ENCODE measurements at places on chromosomes 2 and 18.

GRCh38 chr18:47531717-47532116 is 280.3 kb upstream of the SKOR2 start:
- no peak for DNase-seq

DNA sequence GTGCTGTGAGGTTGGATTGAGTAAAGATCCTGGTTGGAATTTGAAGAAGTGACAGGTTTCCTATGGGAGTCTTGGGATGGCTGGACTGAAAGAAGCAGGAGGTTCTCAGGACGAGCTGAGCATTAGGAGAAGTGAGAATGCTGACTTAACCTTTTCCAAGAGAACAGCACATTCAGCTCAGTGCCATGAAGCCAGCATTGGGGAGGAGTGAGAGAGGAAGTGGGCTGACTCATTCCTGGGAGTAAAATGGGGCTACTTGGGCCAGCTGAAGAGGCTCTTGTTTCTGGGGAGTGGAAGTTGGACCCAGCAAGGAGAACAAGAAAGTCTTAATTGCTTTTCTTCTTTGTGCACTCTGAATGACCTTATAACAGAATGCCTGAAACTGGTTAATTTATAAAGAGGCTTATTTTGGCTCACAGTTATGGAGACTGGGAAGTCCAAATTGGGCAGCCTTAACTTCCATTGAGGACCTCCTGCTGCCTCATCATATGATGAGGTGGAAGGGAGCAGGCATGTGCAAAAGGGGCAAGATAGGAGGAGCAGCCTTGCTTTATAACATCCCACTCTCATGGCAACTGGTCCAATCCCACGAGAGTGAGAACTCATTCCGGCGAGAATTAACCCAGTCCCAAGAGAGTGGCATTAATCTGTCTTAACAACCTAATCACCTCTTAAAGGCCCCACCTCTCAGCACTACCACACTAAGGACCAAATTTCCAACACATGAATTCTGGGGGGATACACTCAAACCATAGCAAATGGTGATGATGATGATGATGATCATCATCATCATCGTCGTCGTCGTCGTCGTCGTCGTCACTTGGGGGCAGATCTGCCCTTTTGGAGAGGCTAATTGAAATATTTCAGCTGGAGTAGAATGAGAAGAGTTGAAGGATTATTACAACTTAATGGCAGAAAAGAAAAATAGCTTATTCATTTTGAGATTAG is 26.1 kb downstream of the DGUOK start:
- no peak for DNase-seq

GRCh38 chr2:184472481-184472880 is 125.8 kb upstream of the ZNF804A start:
- no peak for DNase-seq

DNA sequence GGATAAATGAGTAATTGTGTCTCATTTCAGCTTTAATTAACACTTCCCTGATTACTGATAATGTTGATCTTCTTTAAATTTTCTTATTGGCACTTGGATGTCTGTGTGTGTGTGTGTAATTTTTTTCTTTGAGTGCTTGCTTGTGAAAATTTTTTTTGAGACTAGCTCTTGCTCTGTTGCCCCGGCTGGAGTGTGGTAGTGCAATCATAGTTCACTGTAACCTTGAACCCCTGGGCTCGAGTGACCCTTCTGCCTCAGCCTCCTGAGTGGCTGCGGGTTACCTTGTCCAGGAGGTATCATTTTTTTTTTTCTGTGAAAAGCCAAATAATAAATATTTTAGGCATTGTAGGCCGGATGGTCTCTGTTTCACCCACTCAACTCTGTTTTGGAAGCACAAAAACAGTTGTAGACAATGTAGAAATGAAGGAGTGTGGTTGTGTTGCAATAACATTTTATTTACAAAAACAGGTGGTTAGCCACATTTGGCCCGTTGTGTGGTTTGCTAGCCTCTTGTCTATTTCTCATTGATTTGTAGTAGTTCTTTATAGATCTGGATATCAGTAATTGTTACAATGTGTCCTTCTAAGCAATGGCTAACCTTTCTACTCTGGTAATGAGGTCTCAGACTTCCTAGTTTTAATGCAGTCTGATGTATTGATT is 7.9 kb downstream of the IL1RL2 start:
- DNase-seq, result no peak

DNA sequence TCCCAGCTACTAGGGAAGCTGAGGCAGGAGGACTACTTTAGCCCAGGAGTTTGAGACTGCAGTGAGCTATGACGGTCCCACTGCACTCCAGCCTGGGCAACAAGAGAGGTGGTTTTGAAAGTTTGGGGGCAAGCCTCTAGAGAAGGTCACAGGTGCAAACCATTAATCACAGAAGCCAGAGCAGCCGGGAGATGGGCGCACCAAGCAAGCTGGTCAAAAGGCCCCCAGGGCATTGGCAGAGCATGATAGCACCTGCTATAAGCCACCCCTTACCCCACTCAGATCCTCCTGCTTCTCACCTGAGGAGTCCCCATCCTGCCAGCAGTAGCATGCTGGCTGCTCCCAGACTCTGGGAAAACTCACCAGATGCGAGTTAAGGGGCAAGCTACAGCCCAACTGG is 116.1 kb upstream of the RAB12 start:
- DNase-seq, result no peak

GRCh38 chr2:135786823-135787222 is 45.2 kb downstream of the UBXN4 start:
- no peak for DNase-seq

All from left forelimb (tissue), 1 donor.